Right renal pelvis (tissue), 4 donors: ENCODE measurements at places on chromosomes 12 and 14. TPM values are rescaled to one million over a fixed set of nuclear protein-coding genes. Genes with fewer than 3 reads are reported as not detected.

GPX2 gene
- 0.55 TPM for polyA plus RNA-seq

TSHR gene
- polyA plus RNA-seq, result 0.25 TPM

GALNT6 gene
- 6.1 TPM for polyA plus RNA-seq

SYNDIG1L gene
- 0.36 TPM for polyA plus RNA-seq

CLEC7A gene
- 1.3 TPM for polyA plus RNA-seq

FOXG1 gene
- 0.06 TPM for polyA plus RNA-seq

POTEM gene
- not detected for polyA plus RNA-seq

SLC24A4 gene
- polyA plus RNA-seq, result 0.14 TPM

KCNJ8 gene
- polyA plus RNA-seq, result 20.4 TPM

KLRC1 gene
- polyA plus RNA-seq, result 0.38 TPM

USP44 gene
- 3.0 TPM for polyA plus RNA-seq

ADAM21 gene
- 0.43 TPM for polyA plus RNA-seq

MYO1H gene
- 0.79 TPM for polyA plus RNA-seq

RHEBL1 gene
- polyA plus RNA-seq, result 1.6 TPM

SLC16A7 gene
- polyA plus RNA-seq, result 6.1 TPM

PPP4R4 gene
- polyA plus RNA-seq, result 0.29 TPM

GALNT16 gene
- polyA plus RNA-seq, result 4.2 TPM

MBIP gene
- polyA plus RNA-seq, result 60.4 TPM

KRT6C gene
- polyA plus RNA-seq, result not detected

SOX5 gene
- 6.9 TPM for polyA plus RNA-seq

AEBP2 gene
- 62.5 TPM for polyA plus RNA-seq

L3HYPDH gene
- 42.1 TPM for polyA plus RNA-seq

PPM1H gene
- polyA plus RNA-seq, result 31.9 TPM

IL31 gene
- not detected for polyA plus RNA-seq

CCDC184 gene
- 0.45 TPM for polyA plus RNA-seq

FAM177A1 gene
- 55.1 TPM for polyA plus RNA-seq

TEX52 gene
- polyA plus RNA-seq, result 0.63 TPM

DNAI7 gene
- polyA plus RNA-seq, result 5.2 TPM

TDP1 gene
- polyA plus RNA-seq, result 25.6 TPM

KRT84 gene
- not detected for polyA plus RNA-seq

KRT2 gene
- polyA plus RNA-seq, result not detected

CIDEB gene
- polyA plus RNA-seq, result 27.6 TPM

KCNA1 gene
- polyA plus RNA-seq, result 0.08 TPM

PTCSC3 gene
- polyA plus RNA-seq, result not detected

SERPINA3 gene
- 0.53 TPM for polyA plus RNA-seq

ALDH2 gene
- 89.8 TPM for polyA plus RNA-seq

PSMC6 gene
- 120 TPM for polyA plus RNA-seq

SELPLG gene
- 2.3 TPM for polyA plus RNA-seq

RNF212B gene
- 1.7 TPM for polyA plus RNA-seq

OTX2 gene
- not detected for polyA plus RNA-seq

NR4A1 gene
- 46.0 TPM for polyA plus RNA-seq

ZBTB25 gene
- polyA plus RNA-seq, result 8.9 TPM

CTSG gene
- 0.52 TPM for polyA plus RNA-seq

TCL1B gene
- 1.4 TPM for polyA plus RNA-seq

GDF3 gene
- polyA plus RNA-seq, result 0.91 TPM

CD4 gene
- 29.9 TPM for polyA plus RNA-seq

STYK1 gene
- polyA plus RNA-seq, result 0.93 TPM

IFI27 gene
- 3.9 TPM for polyA plus RNA-seq

KITLG gene
- 39.7 TPM for polyA plus RNA-seq

GDF11 gene
- polyA plus RNA-seq, result 24.3 TPM

PKP2 gene
- 24.6 TPM for polyA plus RNA-seq

C12orf50 gene
- polyA plus RNA-seq, result 0.35 TPM

DCD gene
- polyA plus RNA-seq, result not detected

GZMH gene
- polyA plus RNA-seq, result not detected
